NCI-H187 (cell line): ENCODE measurements at places on chromosomes 16 and 17.

DNA sequence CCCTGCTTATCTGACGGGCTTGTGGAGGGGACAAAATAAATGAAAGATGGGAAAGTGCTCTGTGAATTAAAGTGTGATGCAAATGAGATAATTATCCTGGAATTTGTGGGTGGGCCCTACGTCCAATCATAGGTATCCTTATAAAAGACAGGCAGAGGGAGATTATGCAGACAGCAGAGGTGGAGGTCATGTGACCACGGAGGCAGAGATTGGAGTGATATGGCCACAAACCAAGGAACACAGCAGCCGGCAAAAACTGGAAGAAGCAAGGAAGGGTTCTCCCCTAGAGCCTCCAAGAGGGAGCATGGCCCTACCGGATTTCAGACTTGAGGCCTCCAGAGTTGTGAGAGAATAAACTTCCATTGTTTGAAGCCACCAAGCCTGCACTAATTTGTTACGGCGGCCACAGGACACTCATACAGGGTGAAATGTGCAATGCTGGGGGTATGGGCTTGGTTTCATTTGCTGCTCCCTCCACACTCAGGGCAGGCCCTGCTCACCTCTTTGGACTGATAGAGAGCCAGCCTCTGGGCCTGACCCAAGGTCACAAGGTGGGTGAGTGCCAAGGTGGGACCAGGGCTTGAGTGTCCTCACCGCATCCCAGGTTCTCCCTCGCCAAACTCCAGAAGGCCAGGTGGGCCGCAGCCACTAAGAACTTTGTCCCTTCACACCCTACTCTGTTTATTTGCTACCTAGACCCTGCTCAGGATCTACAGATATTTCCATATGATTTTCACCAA lies 149.6 kb upstream of the TNRC6C start:
- no peak for DNase-seq

DNA sequence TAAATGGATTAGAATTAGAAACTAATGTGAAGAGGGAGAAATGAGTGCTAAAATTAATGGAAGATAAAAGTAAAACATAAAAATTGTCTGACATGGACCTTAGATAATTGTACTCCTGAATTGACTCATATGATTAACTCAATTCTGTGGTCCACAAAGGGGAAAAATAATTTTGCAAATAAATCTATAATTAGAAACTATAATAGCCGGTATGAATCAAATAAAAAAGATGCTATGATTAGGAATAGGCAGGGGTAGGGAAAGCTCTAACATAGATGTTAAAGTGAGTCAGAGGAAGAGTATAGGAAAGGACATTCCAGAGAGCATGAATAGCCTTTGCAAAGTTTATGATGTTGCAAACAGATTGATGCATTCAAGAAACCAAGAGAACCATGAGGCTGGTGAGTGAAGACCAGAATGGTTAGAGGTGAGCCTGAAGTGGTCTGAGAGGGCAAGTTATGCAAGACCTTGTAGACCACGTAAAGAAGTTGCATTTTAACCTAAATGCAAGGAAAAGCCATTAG lies 262.1 kb upstream of the CA10 start:
- DNase-seq: no peak

- DNase-seq: no peak
These were observed 94.4 kb downstream of the STXBP4 start for GRCh38 chr17:55062921-55063320.

DNA sequence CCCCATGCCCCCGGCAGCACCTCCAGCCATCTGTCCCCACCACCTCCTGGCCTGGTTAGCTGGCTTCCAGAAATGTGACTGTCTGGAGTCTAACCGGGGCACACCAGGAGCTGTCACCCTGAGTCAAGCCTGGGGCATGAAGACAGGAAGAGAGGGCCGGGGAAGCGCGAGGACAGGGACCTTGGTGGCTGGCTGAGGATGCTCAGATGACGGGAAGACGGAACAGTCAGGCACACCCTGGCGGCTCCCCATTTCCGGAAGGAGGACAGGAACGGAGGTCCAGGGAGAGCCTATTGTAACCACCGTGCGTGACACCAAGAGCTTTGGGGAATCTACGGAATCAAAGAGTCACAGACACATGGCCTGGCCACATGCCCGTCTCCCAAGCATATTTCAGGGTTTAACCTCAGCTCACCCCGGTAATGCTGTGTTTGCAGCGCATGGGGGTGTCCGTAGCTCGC lies 51.7 kb downstream of the SDK2 start:
- DNase-seq: peak; percentile 10

GRCh38 chr17:8376271-8377067 lies at the start of gene KRABD2:
TSS of gene KRABD2 (minus strand) at chr17:8376704.
- peak; percentile 35 for DNase-seq

- no peak for DNase-seq
These were observed 32.1 kb downstream of the CCDC40 start for GRCh38 chr17:80068301-80069222.

- no peak for DNase-seq
These were observed 65.9 kb downstream of the HIC1 start for GRCh38 chr17:2120586-2121335.

DNA sequence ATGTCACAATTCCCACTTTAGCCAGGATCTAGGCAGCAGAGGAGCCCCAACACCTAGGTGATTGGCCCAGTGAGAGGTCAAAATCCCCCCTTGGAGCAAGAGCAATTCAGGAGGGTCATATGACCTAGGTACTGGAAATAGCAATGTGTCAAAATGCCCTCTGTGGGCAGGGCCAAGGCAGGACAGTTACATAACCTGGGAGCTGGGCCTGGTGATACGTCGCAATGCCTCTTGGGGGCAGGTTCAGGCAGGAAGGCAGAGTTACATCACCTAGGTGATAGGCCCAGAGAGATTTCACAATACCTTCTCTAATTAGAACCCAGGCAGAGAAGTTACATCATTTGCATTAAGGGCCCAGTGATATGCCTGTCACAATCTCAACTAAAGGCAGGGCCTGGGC lies 1906.3 kb downstream of the TP53TG3F start:
- no peak for DNase-seq

DNA sequence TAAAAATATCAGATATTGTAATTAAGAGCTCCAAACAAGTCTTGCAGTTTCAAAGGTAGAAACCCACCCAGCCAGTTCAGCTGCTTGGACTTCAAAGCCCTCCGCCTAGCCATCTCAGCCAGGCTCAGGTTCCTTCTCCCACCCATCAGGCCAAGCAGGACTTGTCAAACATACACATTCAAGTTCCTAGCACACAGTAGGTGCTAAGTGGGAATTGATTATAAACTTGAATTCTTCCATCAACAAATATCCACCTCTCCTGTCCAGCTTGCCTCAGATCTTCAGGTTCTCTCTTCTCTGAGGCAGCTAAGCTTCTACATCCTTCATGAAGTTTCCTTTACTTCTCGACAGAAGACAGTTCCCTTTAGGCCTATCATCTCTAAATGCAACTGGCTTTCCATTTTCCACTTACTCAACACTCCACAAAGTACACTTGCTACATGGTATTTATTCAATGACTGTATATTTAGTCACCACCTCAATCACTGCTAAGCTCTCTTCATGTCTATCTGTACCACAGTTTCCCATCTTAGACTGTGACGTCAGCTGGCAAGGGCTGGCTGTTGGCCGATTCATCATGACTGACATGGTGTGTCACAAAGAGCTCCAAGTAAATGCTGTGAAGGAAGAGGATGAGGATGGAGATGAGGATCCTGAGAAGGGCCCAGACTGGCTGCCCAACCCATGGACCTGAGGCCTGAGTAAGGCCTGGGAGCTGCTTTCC lies 13.3 kb upstream of the COG7 start:
- no peak for DNase-seq

GRCh38 chr16:73047221-73047535 lies 750 bp downstream of the ZFHX3 start:
- DNase-seq: no peak

DNA sequence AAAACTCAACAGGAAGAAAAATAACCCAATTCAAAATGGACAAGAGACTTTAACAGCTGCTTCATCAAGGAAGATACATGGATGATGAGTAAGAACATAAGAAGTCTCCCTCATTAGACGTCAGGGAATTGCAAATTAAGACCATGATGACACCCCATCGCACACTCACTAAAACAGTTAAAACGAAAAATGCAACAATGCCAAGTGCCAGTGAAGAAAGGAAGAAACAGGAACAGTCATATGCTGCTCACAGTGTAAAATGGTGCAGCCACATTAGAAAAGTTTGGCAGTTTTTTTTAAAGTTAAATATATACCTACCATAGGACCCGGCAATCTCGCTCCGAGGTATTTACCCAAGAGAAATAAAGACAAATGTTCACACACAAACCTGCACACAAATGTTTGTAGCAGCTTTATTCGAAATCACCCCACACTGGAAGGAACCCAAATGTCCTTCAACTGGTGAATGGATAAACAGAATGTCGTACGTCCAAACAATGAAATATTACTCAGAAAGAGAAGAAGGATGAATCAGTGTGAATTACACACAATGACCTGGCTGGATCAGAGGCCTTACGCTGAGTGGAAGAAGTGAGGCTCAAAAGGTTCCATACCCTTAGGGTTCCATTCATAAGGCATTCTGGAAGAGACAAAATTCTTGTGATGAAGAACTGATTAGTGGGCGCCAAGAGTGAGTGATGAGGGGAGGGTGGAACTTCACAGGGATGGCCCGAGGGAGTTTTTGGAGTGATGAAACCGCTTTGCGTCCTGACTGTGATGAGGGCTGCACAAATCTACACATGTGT lies 110.3 kb downstream of the C16orf95 start:
- no peak for DNase-seq

- DNase-seq: peak; percentile 90
These were observed at the start of gene TBC1D24 for GRCh38 chr16:2474877-2475412. TSS of gene TBC1D24 (plus strand) at chr16:2475127. CDS start at chr16:2496149, 21,022 bp downstream.

DNA sequence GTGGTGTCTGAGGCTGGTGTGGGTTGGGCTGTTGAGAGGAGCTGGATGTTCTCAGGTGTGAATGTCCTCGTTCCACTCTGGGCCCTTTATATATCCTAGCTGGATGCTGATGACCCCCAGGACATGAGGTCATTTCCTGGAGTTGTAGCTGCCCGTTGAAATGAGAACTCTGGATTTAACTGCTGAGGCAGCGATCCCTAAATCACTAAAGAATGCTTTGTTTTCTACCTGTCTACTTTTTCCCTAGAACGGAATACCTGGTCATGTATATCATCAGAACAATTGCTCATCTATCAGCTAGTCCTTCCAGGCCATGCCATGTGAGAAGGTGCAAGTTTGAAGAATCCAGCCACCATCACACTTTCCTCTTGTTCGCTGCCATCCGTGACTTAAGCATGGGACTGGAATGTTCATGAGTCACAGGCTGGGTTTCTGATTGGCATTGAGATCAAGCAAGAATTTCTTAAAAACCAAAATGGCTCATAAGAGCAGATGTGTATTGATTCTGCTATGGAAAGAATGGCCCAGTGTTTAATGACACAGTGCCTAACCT lies at the start of gene KRTAP2-3:
Gene KRTAP2-3 (minus strand): TSS at position 63 of the 553 bp plus-strand sequence. CDS start 64 bp downstream, outside the sequence.
- DNase-seq: no peak

GRCh38 chr16:22071331-22071910 lies 20.9 kb upstream of the VWA3A start:
- no peak for DNase-seq

GRCh38 chr17:58446086-58446485 lies 28.8 kb upstream of the RNF43 start:
- DNase-seq: no peak

- DNase-seq: no peak
These were observed 84.1 kb downstream of the TAOK1 start for GRCh38 chr17:29474297-29474696.

DNA sequence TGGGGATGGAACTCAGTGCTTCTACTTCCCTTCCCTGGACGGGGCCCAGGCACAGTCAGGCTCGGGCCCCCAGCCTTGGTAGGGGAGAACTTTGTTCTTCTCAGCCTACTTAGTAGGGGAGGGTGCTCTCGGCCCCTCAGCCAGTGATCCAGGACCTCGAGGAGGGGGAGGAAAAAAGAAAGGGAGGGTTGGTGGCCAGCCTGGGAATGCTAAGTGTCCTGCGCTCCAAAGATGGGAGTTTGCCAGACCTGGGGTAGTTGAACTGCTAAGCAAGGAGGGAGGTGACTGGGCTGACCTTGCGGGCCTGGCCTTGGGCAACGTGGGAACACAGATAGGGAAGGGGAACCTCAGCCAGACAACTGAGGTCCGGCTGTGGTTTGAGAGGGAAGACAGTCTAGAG lies 12.2 kb downstream of the ADGRG1 start:
- DNase-seq: no peak

GRCh38 chr17:72562615-72563188 lies 441.9 kb downstream of the SOX9 start:
- DNase-seq: no peak

GRCh38 chr17:31699281-31699680 lies 159.8 kb downstream of the COPRS start:
- DNase-seq: no peak

GRCh38 chr17:19264681-19265080 lies 27.5 kb downstream of the EPN2 start:
- no peak for DNase-seq

- no peak for DNase-seq
These were observed 14.2 kb upstream of the KREMEN2 start for GRCh38 chr16:2949705-2950352.

DNA sequence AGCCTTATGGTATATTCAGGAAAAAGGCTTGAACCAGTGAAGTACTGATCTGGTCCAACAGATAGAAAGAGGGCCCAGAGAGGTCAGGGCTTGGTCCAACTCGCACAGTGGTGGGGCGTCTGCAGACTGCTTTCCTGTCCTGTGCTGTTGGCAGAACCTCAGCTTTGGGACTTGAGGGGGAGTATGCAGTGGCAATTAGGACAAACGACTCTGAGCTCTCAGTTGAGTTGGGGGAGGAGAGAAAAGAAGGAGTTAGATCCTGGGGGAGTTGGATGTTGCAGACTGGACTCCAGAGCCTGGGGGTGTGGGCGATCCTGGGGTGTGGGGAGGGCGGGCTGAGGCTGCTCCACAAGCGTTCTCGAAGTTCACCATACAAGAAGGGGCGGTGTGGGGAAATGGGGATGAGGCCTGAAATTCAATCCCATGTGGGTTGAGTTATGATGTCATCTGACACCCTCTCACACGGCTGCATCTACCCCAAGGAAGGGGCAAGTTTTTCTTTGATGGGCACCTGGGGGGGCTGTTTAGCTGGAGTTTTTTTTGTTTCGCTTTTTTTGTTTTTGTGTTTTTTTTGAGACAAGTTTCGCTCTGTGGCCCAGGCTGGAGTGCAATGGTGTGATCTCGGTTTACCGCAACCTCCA lies 14.6 kb downstream of the GRB7 start:
- DNase-seq: no peak

- DNase-seq: no peak
These were observed 159.5 kb upstream of the CACNG5 start for GRCh38 chr17:66675273-66675990.
